CD4-positive, alpha-beta T cell (primary cell): ENCODE measurements at places on chromosomes 12 and 14.
A peak's percentile ranks its signal among the peaks of the same experiment; 100 is the strongest.

DNA sequence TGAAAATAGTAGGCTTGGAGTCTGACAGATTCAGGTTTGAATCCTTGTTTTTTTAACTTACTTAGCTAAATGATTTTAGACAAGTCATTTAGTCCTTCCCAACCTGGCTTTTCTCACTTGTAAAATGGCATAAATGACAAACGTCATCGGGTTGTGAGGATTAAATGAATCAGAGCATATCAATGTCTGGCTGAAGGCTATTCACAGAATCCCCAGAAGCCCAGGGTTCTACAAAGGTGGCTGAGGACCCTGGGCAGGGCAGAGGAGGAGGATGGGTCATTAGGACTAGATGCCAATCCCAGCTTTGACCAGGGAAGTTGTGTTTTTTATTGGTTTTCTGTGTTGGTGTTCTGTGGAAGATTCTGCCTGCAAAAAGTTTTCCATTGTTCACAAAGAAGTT lies 7.6 kb upstream of the PTPRB start:
- H3K36me3 ChIP-seq = no peaks in the 10 kb centered on the region
- DNase-seq = no peak
- no peak overlapping the region for H3K4me3 ChIP-seq
- H3K27me3 ChIP-seq = no peaks in the 10 kb centered on the region
- no peaks in the 10 kb centered on the region for H3K4me1 ChIP-seq

- DNase-seq = no peak
- H3K36me3 ChIP-seq = no peaks in the 10 kb centered on the region
- no peaks in the 10 kb centered on the region for H3K4me1 ChIP-seq
- no peak overlapping the region for H3K4me3 ChIP-seq
- peaks cover 4% of the 10 kb centered on the region for H3K27me3 ChIP-seq
These were observed 58.1 kb upstream of the PLEKHG3 start for GRCh38 chr14:64646103-64646502.

- no peaks in the 10 kb centered on the region for H3K27me3 ChIP-seq
- H3K36me3 ChIP-seq = peaks cover 4% of the 10 kb centered on the region
- peaks cover 16% of the 10 kb centered on the region for H3K4me1 ChIP-seq
- DNase-seq = no peak
- H3K4me3 ChIP-seq = no peak overlapping the region
These were observed 57.0 kb downstream of the NCOR2 start for GRCh38 chr12:124510301-124510970.

- no peak overlapping the region for H3K4me3 ChIP-seq
- DNase-seq = no peak
- H3K36me3 ChIP-seq = no peaks in the 10 kb centered on the region
- no peak overlapping the region for H3K27ac ChIP-seq
- H3K4me1 ChIP-seq = no peaks in the 10 kb centered on the region
- H3K27me3 ChIP-seq = no peaks in the 10 kb centered on the region
These were observed 182.7 kb downstream of the KICS2 start for GRCh38 chr12:64039281-64039871.

- no peak overlapping the region for H3K27ac ChIP-seq
- no peak overlapping the region for H3K4me3 ChIP-seq
- H3K4me1 ChIP-seq = no peaks in the 10 kb centered on the region
These were observed 424.9 kb upstream of the SYT1 start for GRCh38 chr12:78439666-78440065.

- H3K4me1 ChIP-seq = peaks cover 54% of the 10 kb centered on the region
- DNase-seq = peak; percentile 31
- H3K27ac ChIP-seq = peak overlapping the region; percentile 75
- no peaks in the 10 kb centered on the region for H3K27me3 ChIP-seq
These were observed 927.1 kb downstream of the VRK1 start for GRCh38 chr14:97724265-97724731.

DNA sequence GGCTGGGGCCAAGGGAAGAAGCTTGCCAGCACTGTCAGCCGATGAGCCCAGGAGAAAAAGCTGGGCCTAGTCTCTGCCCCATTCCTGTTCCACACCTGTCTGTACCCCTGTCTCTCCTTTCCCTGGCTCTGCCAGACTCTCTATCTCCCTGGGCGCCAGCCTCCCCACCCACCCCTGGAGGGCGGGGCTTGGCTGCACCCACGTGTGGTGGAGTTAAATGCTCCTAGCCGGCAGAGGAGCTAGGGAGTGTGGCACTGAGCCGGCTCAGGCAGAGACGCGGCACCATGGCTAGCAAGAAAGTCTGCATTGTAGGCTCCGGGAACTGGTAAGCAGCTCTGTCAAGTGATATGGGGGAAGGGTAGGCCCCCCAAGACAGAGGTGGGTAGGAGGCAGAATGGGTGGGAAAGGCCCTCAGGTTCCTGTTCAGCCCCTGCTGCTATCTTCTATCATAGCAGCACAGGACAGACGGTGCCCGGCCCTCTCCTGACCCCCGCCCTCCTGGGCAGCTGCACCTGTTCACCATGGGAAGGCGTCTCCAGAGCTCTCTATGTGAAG lies at the start of gene GPD1:
GPD1 (plus strand) TSS at position 242 of the 555 bp plus-strand sequence; CDS start at position 285, 43 bp downstream.
- peaks cover 12% of the 10 kb centered on the region for H3K36me3 ChIP-seq
- DNase-seq = peak; percentile 16
- no peaks in the 10 kb centered on the region for H3K27me3 ChIP-seq
- H3K27ac ChIP-seq = no peak within 1 kb of the TSS
- H3K4me1 ChIP-seq = no peaks in the 10 kb centered on the region

DNA sequence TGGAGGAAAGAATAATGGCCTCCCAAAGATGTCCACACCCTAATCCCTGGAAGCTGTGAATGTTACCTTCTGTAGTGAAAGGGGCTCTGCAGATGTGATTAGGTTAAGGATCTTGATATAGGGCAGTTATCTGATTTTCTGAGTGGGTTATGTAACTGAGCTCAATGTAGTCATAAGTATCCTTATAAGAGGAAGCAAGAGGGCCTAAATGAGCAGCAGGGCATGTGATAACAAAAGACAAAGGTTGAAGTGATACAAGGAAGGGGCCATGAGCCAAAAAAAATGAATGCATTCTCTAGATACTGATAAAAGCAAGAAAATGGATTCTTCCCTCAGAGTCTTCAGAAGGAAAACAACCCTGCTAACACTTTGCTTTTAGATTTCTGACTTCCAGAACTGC lies 78.8 kb downstream of the OSBPL8 start:
- H3K36me3 ChIP-seq = peaks cover 3% of the 10 kb centered on the region
- no peak for DNase-seq
- H3K27me3 ChIP-seq = no peaks in the 10 kb centered on the region
- no peaks in the 10 kb centered on the region for H3K4me1 ChIP-seq
- H3K27ac ChIP-seq = no peak overlapping the region

DNA sequence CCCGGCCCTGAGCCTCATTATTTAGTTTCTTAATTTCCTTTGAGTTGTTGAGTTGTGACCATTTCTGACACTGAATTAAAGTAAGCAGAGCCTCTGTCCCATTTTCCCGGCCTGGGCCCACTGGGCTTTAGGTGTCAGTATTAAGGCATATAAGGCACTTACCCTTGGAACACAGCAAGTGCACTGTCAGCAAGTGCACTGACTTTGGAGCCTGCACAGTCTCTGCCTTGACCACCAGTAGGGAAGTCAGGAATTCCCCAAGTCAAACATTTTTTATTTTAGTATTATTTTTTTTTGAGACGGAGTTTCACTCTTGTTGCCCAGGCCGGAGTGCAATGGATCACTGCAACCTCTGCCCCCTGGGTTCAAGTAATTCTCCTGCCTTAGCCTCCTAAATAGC lies 56.6 kb downstream of the MAX start:
- peaks cover 34% of the 10 kb centered on the region for H3K36me3 ChIP-seq
- H3K27ac ChIP-seq = no peak overlapping the region
- no peak overlapping the region for H3K4me3 ChIP-seq

GRCh38 chr14:29007990-29008389 lies 241.4 kb downstream of the FOXG1 start:
- no peaks in the 10 kb centered on the region for H3K4me1 ChIP-seq
- H3K4me3 ChIP-seq = no peak overlapping the region
- DNase-seq = no peak

- H3K4me1 ChIP-seq = no peaks in the 10 kb centered on the region
- DNase-seq = no peak
- H3K4me3 ChIP-seq = no peak overlapping the region
- no peak overlapping the region for H3K27ac ChIP-seq
- no peaks in the 10 kb centered on the region for H3K36me3 ChIP-seq
These were observed 81.4 kb downstream of the BBS10 start for GRCh38 chr12:76266797-76267196.
